Posterior vena cava (tissue), 2 donors: ENCODE measurements at places on chromosomes 7 and 10.
A peak's percentile ranks its signal among the peaks of the same experiment; 100 is the strongest.

- DNase-seq = no peak
Observed at GRCh38 chr7:41584746-41585145, 118.1 kb downstream of the INHBA start.

GRCh38 chr10:14880229-14880628, 1.6 kb downstream of the SUV39H2 start:
- DNase-seq = no peak

GRCh38 chr7:27200761-27201579, 1.1 kb upstream of the HOXA13 start:
- DNase-seq = no peak

- no peak for DNase-seq
Observed at GRCh38 chr10:126561921-126562680, 108.4 kb downstream of the C10orf90 start.

- DNase-seq = no peak
Observed at GRCh38 chr7:155710031-155710430, 65.6 kb downstream of the RBM33 start.

DNA sequence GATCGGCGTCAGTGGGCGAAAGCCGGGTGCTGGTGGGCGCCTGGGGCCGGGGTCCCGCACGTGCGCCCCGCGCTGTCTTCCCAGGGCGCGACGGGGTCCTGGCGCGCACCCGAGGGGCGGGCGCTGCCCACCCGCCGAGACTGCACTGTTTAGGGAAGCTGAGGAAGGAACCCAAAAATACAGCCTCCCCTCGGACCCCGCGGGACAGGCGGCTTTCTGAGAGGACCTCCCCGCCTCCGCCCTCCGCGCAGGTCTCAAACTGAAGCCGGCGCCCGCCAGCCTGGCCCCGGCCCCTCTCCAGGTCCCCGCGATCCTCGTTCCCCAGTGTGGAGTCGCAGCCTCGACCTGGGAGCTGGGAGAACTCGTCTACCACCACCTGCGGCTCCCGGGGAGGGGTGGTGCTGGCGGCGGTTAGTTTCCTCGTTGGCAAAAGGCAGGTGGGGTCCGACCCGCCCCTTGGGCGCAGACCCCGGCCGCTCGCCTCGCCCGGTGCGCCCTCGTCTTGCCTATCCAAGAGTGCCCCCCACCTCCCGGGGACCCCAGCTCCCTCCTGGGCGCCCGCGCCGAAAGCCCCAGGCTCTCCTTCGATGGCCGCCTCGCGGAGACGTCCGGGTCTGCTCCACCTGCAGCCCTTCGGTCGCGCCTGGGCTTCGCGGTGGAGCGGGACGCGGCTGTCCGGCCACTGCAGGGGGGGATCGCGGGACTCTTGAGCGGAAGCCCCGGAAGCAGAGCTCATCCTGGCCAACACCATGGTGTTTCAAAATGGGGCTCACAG, 1.1 kb downstream of the EGFR start:
- DNase-seq = peak; percentile 82

GRCh38 chr10:30985512-30985911, 46.2 kb downstream of the ZNF438 start:
- DNase-seq = no peak

DNA sequence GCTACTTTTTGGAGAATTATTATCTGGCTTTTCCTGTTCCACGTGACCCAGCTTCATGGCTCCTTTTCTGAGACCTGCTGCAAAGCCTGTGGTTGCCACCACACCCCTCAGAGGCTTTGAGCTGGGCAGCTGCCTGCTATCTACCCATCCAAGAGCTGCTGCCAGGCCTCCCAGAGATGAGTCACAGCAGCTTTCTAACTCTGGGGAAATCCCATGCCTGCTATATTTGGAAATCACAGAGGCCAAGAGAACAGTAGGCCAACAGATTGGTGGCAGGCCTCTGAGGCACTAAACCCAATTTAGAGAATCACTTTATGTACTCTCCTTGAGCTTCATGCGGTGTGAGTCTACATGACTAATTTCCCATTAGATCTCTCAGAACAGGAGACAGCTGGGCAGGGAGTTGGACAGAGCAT, 35.2 kb downstream of the SGCE start:
- DNase-seq = peak; percentile 91

GRCh38 chr10:102146971-102147428, 5.2 kb upstream of the NOLC1 start:
- peak; percentile 64 for DNase-seq

- peak; percentile 58 for DNase-seq
Observed at GRCh38 chr10:124482236-124482800, 20.7 kb downstream of the LHPP start.

GRCh38 chr7:92797284-92797683, 39.1 kb downstream of the CDK6 start:
- no peak for DNase-seq

- no peak for DNase-seq
Observed at GRCh38 chr10:47206449-47207280, 93.3 kb upstream of the GDF10 start.

DNA sequence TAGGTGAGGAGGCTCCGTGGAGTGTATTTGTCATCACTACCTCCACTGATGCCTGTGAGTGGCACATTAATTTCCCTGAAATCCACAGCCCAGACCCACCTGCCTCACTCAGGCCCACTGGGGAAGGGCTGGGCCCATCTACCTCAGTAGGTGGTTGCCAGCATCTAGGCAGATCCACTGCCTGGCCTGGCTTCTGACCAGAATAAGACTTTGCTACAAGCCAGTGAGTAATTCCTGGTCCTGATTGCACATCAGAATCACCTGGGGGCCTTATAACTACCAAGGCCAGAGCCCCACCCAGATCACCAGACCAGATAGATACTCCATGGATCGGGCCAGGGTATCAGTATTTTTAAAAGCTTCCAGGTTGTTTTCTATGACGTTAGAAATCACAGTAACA, 37.5 kb upstream of the PLEKHA1 start:
- DNase-seq = no peak

- no peak for DNase-seq
Observed at GRCh38 chr10:61329854-61330253, 123.3 kb downstream of the TMEM26 start.

DNA sequence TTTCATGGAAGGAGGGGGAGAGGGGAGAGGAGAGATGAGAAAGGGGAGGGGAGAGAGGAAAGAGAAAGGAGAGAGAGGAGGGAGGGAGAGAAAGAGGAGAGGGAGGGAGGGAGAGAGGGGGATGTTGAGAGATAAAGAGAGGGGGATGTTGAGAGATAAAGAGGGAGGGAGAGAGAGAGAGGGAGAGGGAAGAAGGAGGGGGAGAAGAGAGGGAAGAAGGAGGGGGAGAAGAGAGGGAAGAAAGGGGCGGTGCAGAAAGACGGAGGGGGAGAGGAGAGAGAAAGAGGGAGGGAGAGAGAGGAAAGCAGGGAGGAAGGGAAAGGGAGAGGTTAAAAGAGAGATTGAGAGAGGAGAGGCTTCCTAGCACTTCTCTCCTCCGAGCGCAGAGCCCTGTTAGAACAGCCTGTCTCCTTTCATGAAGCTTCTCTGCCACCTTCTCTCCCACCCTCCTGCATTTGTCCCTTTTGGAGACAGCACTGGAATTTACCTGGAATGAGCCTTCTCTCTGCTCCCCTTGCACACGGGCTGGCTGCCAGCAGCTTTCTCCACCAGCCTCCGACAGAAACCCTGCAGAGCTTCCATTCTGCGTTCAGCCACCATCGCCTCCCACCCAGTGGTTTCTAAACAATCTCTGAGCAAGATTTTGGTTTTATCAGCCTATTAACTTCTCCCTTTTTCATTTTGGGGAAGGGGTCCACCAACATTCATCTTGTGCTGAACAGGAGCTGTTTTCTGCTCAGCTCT, 74.0 kb upstream of the CARD11 start:
- no peak for DNase-seq

GRCh38 chr10:12319076-12319475, 30.3 kb upstream of the CAMK1D start:
- no peak for DNase-seq

GRCh38 chr7:1681581-1681980, 11.5 kb downstream of the ELFN1 start:
- no peak for DNase-seq

DNA sequence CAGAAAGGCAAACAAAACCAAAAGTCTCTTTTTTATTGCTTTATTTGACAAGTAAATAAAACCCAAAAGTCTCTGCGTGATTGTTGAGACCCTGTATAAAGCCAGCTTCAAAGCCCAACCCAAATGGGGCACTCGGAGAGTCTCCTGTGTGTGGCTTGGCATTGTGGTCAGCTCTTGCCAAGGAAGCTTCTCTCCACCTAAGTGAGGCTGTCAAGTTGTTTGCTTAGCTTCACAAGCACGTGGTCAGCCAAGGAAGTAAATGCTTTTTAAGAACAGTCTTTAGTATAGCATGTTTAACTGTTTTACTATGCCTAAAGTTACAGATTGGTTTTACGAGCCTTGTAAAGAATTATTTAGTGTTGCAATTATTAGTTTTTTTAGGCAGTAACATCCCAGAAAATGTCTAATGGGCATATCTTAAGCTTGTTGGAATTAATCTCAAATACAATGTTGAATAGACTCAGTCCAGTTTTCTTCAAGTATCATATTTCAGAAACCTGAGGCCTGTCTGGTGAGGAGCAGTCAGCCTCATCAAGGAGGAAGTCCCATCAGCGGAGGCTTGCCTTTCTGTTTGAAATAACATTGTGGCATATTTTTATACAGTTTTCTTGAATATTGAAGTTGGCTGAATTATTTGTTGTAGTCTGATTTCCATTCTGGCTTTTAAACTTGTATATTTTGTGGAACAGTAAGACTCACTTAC, 144.3 kb downstream of the ANKRD30A start:
- no peak for DNase-seq

GRCh38 chr10:26840938-26841732, 19.6 kb downstream of the ABI1 start:
- no peak for DNase-seq

DNA sequence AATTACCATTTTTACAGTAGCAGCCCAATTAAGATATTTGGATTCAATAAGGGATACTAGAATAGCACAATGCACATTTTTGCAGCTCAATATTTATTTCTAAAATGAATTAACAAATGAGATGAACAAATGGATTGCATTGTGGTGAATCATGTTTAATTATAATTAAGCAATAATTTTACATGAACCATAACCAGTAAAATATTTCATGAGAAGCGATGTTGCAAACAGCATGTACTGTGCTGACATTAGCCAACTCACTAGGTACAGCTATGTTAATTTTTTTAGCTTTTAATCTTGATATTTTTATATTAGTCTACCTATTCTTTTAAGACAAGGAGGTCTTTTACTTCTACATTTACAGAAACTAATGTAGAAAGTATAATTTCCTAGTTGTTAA, 399.1 kb upstream of the AKR1E2 start:
- no peak for DNase-seq

- DNase-seq = no peak
Observed at GRCh38 chr7:135560631-135561030, 2.9 kb downstream of the NUP205 start.

- no peak for DNase-seq
Observed at GRCh38 chr7:116687801-116688201, 15.8 kb downstream of the MET start.

- DNase-seq = peak; percentile 90
Observed at GRCh38 chr10:123913688-123914268, 22.2 kb upstream of the CPXM2 start.

DNA sequence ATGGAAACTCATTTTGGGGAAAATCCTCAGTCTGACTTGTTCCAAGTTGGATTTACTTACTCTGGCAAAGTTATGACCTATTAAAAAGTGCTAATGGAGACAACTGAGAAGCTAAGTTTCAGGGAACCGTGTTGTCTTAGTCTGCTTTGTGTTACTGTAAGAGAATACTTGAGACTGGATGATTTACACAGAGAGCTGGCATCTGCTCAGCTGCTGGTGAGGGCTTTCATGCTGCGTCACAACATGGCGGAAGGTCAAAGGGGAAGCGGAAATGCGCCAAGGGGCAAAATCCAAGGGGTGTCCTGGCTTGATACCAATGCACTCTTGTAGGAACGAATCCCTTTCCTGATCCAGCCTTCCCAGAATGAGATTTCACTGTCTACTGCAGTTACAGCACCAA, 46.4 kb downstream of the MTURN start:
- DNase-seq = no peak

DNA sequence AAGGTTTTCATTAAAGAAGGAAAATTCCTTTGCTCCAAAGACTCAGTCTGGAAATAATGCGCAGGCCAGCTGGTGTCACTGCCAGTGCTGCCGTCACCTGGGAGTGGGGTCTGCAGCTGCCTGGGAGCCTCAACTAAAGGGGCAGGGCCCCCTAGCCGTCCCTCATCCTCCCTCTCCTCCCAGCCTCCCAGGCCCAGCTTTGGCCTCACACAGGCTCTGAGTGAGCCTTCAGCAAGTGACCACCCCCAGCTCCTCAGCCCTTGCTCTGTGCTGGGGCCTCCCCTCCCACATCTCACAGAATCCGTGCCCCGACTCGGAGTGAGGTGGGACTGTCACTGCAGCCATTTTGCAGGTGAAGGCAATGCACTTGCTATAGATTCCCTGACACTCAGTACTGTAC, 11.1 kb upstream of the RET start:
- DNase-seq = no peak

DNA sequence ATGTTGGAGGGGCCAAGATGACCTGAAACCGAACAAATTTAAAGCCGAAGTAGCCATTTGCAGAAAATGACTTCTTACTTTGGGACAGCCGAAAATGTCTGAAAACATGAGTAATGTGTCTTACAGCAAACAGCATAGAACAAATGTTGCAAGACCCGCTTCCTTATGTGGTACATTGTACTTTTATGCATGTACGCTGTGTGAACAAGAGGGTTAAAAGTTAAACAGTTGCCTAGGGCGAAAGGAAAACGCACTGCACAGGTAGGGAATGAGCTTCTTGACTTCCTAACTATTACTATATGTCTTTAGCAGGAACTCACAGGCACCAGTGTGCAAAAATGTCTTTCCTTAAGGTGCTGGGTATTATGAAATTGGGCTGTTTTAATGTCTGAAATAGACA, 303.5 kb upstream of the MGMT start:
- DNase-seq = no peak

- DNase-seq = no peak
Observed at GRCh38 chr10:79111846-79112614, 43.3 kb downstream of the ZMIZ1 start.

DNA sequence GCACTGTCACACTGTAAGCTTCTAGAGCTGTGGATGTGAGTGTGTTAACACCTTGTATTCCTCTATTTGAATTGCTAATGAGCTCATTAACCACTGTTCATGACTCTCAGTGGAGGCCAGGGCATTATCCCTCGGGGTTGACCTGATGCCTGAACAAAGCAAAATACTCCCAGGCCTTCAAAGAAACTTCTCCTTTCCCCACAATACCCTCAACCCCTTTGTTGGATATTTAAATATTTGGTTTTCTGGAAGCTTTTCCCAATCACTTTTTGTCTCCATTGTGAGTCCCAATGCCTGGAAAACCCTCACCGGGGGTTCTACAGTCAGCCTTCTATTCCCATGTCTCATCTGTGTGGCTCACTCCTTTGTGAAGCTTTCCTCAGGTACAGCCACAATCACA, 780.1 kb downstream of the PHTF2 start:
- DNase-seq = no peak

GRCh38 chr7:94146408-94146807, 142.3 kb upstream of the BET1 start:
- DNase-seq = no peak
